NCI-H1092 treated with DMSO at 0.1 percent for 48 hours (cell line): ENCODE measurements at places on chromosomes 3 and 15.
A peak's percentile ranks its signal among the peaks of the same experiment; 100 is the strongest.

GRCh38 chr3:67018789-67019526 lies 20.9 kb downstream of the KBTBD8 start:
- DNase-seq = no peak

GRCh38 chr3:43810797-43811196 lies 120.1 kb downstream of the ABHD5 start:
- no peak for DNase-seq

GRCh38 chr3:32708672-32709283 lies 23.8 kb downstream of the CNOT10 start:
- DNase-seq = no peak

GRCh38 chr3:28915741-28916500 lies 364.9 kb upstream of the RBMS3 start:
- peak; percentile 5 for DNase-seq

- DNase-seq = no peak
Measured at GRCh38 chr3:31772272-31772671, 208.8 kb downstream of the OSBPL10 start.

- no peak for DNase-seq
Measured at GRCh38 chr3:118102737-118103136, 931.9 kb downstream of the IGSF11 start.

DNA sequence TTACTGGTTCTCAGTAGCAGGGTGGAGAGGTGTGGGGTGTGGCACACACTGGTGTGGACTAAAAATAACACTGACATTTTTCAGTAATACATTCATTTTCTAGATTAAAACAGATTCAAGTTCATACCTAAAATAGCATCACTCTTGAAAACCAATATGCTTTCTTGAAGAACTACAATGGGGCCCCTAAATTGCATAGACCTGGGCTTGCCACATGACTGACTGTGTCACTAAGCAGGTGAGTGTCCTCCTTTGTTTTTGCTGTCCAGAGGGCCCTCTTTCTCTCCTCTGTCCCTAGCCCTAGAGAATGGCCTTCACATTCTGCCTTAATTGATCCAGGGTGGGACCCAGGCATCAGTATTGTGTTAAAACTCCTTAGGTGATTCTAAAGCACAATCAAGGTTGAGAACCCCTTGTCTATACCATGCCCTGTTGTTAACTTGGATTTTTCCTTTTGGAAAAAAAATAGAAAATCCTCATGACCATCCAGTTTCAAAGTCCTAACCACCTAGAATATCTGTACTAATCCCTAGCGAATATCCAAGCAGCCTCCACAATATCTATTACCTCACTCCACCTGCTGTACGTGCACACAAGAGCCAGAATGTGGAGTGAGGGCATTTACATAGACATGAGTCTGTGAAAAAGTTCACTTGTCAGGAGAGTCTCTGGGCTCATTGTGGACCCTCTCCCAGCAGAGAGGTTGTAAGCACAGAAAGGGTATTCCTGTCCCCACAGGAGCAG lies 18.7 kb upstream of the TMEM41A start:
- DNase-seq = no peak

DNA sequence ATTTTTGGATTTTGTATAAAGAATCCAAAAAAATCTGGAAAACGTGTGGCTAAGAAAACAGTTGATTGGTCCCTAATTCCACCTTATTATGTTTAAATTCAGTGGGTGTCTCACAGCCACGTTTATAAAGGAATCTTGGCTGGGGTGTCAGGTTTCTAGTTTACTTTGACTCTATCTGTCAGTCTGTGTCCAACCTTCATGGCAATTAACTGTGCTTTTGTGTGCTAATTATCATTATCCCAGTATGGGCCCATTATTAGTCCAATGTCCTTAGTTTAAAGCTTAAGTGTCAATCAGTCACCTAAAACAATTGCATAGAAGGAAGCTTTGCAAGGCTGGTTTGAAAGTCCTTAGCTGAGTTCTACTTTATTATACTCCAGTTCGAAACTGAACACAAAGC lies 3.7 kb upstream of the CNTN4 start:
- DNase-seq = no peak

DNA sequence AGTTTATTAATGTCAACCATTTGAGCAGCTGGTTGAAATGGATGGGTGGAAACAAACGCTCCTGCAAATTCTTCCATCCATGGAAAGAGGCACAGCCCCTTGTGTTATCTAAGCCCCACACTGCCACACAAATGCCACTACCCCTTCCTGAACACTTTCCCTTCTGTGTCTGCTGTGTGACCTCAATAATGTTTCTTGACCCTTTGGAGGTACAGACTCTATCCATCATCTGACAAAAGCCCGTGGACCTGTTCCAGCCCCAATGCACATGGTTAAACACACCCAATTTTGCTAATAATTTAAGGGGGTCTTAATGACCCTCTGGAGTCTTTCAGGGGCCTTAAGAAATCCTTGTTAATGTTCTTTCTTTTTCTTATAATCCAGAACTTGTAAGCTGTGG lies 482.2 kb upstream of the CFAP20DC start:
- DNase-seq = no peak

DNA sequence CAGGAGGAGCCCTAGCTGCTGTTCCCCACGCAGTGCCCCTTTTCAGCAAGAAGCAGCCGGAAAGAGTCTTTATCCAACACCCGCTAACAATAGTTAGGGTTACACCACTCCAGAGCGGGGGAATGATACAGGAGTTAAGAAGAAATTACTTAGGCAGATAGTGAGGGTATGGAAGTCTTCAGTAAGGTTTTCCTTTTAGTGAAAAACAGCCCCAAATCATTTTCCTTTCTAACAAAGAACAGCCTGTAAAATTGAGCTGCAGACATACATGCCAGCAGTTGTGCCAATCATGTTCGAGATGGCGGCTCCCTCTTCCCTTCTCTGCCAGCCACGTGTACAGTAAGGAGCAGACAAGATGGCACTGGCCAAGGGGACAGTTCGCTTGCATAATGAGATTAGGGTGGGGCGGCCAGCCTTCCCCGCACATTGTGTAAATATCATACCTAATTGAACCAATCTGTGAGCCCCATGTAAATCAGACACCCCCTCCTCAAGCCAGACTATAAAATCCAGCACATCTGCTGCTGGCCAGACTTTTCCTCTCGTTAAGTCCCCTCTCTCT lies 18.5 kb upstream of the SENP5 start:
- DNase-seq = no peak

DNA sequence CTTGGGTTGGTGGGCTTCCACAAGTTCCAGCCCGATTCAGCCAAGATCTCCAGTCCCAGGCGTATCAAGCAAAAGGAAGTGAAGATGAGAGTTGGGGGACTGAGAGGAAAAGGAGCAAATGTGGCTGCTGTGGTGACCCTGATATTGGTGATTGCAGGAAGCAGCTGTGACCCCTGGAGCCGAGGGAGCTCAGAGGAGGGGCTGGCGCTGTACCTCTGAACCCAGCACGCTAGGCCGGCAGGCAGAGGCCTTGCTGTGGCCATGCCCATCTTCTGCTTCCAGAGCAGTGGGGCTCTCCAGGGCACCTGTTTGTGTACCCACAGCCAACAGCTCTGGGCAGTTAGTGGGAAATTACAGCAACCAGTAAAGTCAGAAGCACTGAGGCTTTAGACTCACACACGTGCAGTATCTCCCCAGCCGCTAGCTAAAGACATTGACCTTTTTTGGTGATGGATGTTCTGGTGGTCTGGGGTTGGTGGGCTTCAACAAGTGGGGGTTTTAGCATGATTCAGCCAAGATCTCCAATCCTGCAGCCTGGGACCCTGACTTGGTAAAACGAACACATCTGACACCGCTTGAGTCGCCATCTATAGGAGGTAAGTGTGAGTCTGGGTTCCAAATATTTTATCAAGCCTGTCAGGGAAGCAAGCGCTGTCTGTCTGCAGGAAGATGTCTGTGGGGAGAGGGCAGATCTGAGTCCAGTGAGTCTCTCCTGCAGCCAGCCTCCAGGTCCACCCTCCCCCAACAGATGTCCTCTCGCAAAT lies 33.1 kb downstream of the TM2D3 start:
- no peak for DNase-seq

- no peak for DNase-seq
Measured at GRCh38 chr15:49865925-49866757, 245.3 kb downstream of the DTWD1 start.

GRCh38 chr3:49553324-49553691 lies 969 bp upstream of the BSN start:
- no peak for DNase-seq

DNA sequence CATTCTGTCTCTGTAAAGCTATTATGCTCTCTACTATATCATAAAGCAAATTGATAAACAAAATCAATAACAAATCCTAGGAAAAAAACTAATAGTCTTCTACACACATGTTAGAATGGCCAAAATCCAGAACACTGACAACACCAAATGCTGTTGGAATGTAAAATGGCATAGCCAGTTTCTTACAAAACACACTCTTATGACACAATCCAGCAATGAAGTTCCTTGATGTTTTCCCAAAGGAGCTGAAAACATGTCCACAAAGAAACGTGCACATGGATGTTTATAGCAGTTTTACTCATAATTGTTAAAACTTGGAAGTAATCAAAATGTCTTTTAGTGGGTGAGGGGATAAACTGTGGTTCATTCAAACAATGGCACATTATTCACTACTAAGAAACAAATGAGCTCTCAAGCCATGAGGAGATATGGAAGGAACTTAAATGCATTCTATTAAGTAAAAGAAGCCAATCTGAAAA lies 32.7 kb downstream of the CADM2 start:
- no peak for DNase-seq
